Fibroblast of skin of abdomen (primary cell): ENCODE measurements at places on chromosomes 3 and 15.

DNA sequence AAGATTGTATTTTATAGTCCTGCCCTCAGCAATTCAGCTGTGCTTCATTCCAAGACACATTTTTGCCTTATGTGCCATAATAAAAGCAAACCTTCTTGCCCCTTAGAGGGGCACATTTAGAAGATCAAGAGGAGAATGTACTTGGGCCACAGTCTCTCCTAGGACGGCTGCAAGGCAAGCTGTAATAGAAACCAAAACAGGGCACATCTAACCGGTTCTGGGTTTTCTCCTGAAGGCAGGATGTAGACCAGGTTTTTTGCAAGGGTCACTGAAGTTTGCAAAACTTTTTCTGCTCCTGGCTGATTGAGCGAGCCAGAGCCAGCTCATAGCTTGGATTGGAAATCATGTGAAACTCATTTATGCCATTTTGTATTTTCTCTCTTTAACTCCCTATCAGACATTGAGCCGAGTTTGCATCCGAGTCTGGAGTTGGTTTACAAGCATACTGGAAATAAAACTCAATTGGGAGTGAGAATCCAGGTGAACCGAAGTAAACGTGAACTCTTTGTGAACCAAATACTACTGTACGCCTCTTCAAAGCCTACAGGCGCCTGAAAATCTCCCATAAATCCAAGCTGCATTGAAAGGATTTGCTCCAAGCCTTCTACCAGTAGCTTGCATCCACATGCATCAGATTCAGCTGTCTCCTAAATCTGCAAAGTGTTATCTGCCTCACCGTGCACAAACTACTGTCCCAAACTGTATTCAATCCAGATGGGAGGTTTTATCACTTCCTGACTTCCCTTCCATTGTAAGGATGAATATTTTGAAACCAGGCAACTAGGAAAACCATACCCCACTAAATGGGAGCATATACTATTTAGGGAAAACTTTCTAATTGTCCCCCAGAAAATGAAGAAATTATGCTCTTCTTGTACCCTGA lies 60.9 kb upstream of the TSC22D2 start:
- DNase-seq = peak; percentile 72

DNA sequence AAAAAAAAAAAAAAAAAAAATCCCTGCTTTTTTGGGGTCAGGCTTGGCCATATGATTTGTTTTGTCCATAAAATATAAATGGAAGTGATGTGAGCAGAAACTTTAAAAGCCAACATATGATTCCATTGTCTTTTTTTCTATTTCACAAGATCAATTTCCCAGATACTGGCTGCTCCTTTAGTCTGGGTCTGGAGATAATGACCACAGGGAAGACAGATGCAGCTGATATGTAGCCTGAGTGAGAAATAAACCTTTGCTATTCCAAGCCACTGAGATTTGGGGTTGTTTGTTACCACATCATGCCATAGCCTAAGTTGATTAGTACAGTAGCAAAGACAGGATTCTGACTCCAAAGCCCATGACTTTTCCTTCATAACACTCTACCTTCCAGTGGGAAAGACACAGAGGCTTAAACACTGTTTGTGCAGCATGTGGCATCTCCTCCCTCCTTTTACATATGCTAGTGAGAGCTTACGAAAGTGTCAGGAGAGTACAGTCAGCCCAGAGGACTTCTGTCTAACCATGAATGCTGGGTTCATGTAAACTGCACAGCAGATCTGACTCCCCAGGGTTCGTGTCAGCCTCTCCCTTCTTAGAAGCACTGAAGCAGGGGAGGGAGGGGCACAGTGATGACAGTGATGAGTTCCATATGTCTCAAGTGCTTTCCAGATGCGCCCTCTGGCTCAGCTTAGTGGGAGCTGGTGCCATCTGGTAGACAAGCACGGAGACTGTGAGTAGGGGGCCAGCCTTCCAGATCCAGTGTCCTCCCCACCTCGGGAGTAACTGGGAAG lies 36.7 kb upstream of the SLC7A14 start:
- peak; percentile 98 for DNase-seq

- DNase-seq = no peak
Measured at GRCh38 chr3:158110658-158111018, 749 bp downstream of the RSRC1 start.

DNA sequence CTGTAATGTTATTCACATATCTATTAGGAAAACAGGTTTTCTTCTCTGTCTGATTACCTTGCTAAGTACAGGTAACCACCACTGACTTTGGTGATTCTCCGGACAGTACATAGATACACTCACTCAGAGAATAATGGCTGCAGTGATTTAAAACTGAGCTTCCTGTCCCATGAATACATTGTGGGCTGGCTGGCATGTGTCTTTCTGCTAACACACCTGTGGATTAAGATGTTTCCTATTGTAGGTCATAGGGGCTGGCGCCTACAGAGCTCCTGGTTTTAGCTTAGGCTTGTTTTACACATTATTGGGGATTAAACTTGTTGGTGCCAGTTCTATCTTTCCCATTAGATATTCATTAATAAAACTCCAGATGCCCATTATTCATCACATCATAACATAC lies 102.7 kb upstream of the MEIS2 start:
- no peak for DNase-seq

- DNase-seq = no peak
Measured at GRCh38 chr15:57806003-57806402, 99.5 kb downstream of the POLR2M start.

DNA sequence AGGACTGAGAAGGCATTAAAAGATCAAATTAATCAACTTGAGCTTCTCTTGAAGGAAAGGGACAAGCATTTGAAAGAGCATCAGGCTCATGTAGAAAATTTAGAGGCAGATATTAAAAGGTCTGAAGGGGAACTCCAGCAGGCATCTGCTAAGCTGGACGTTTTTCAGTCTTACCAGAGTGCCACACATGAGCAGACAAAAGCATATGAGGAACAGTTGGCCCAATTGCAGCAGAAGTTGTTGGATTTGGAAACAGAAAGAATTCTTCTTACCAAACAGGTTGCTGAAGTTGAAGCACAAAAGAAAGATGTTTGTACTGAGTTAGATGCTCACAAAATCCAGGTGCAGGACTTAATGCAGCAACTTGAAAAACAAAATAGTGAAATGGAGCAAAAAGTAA lies 149.7 kb upstream of the LRRFIP2 start:
- no peak for DNase-seq

DNA sequence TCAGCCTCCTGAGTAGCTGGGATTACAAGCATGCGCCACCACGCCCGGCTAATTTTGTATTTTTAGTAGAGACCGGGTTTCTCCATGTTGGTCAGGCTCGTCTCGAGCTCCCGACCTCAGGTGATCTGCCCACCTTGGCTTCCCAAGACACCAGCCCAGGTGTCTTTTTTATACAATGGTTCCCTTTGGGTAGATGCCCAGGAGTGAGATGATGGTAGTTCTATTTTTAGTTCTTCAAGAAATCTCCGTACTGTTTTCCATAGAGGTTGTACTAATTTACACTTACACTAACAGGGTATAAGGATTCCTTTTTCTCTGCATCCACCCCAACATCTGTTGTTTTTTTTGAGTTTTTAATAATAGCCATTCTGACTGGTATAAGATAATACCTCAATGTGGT lies 94.3 kb downstream of the IGF2BP2 start:
- no peak for DNase-seq
